Activated naive CD4-positive, alpha-beta T cell treated with anti-CD3 and anti-CD28 coated beads, Interleukin-2, amount 50 U/mL, for 16 hours (primary cell): ENCODE measurements at places on chromosomes 6 and 20.

DNA sequence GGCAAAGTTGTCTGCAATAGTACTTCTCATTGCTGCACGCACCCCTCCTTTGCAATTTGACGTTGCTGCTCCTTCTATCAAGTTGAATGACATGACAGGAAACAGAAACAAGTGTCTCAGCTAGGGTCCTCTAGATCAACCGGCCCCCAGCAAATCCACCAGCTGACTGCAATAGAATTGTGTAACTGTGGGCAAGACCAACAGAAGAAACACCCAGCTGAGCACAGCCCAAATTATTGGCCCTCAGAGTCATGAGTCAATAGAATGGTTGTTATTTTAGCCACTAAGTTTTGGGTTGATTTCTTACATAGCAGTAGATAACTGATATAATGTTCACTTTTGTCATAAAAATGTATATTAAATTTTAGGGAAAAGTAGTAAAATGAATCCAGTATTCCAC is 202.7 kb downstream of the MAFB start:
- no peak for DNase-seq

DNA sequence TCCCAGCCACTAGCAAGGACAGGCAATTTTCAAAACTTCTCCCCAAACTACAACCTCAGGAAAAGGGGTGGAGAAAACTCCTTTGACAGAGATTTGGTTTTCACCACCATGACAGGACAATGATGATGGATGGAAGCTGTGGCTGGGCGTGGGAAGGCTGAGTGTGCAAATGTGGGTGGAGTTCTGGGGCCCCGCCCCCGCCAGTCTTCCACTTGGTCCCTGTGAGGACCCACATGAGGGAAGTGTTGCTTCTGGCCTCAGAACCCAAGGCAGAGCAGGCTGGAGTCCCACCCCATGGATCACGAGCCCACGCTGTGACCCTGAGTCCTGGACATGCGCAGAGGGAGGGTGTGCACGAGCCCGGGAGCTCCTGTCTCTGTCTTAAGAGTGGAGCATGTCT is 21.5 kb upstream of the MRGBP start:
- DNase-seq: no peak

DNA sequence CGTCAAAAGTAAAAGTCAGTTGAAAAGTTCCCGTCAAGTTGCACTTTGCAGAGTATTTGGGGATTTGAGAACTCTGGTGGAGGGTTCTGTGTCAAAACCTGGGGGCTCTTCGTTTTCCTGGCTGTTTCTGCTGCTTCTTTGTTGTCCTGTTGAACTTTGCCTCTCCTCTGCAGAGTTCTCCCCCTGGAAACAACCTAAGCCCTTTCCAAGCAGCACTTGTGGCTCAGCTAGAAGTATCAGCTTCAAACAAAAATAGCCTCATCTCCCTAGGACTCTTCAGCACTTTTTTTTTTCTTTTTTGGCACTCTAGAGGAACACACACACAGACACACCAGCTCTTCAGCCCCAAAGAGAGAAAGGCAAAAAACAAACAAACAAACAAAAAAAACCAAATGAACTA is at the start of gene TRDN:
Gene TRDN, minus strand, starts transcription at position 169 of the 400 bp plus-strand sequence. CDS start 175 bp downstream, outside the sequence.
- no peak for DNase-seq

DNA sequence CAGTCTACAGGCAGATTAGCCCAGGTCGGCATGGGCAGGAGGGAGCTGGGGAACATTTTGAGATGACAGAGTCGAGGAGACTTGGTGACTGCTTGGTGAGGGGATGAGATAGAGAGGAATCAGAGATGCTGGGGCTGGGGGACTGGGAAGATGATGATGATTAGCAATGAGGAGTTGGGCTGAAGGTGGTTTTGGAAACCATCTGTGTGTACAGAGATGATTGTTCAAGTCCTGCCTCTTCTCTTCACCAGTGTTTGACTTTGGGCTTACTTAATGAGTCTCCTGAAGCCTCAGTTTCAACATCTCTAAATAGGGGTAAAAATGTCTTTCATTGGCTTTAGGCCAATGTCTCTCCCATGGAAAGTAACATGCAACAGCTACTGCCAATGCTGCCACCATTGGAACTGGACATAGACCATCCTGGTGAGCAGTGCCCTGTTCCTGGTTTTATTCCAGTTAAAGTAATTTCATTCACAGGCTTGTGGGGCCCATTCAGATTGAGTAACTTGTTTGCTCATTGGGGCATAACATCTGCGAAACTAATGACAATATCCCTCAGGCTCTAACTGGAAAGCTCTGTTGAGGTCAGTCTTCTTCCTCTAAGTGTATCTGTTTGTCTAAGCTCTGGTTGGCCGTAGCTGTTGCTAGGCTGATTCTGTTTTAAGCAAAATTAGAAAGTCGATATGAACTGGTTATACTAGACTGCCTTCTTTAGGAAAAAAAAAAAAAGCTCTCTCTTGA is 99.1 kb downstream of the ARMC2 start:
- DNase-seq: no peak
